ENCODE measurements at places on chromosomes 1 and 21. TPM values are rescaled to one million over a fixed set of nuclear protein-coding genes. Genes with fewer than 3 reads are reported as not detected.

UBL4B gene
- total RNA-seq: not detected

RTCA gene
- total RNA-seq: 26.6 TPM

HES4 gene
- 47.5 TPM for total RNA-seq

LRRC38 gene
- total RNA-seq: not detected

SLC27A3 gene
- total RNA-seq: 54.5 TPM

DNA sequence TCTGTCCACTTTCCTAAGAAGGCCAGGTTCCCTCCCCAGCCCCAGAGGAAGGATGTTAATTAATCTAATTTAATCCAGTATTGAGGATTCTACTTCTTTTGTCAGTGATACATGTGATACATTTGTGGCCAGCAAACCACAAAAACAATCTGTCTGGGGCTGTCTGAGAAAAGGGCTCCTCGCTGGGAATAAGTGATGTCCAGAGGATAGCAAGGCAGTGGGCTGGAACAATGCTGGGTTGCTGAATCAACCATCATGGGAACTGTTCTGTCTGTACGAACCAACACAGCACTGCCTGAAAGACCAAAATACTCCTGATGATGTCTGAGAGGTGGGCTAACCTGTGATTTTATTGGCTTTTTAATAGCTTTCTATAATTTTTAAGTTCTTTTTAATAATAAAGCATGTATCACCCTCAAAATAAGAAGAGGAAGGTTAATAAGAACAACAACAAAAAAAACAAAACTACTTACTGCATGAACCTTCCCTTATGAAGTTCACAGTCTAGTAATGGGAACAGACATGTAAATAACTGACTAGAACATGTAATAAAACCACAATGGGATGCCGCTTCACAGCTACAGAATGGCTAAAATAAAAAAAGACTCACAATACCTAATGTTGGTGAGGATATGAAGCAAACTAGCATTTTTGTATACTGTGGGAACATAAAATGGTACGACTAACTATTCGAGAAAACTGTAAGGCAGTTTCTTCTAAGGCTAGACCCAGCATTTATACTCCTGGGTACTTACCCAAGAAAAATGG, 11.4 kb upstream of the ADAR start:
- no peaks in the 10 kb centered on the region for H3K4me1 ChIP-seq
- H3K36me3 ChIP-seq: peaks cover under 1% of the 10 kb centered on the region
- H3K4me3 ChIP-seq: no peak overlapping the region

- H3K4me3 ChIP-seq: peak overlapping the region; percentile 48
- no peaks in the 10 kb centered on the region for H3K27me3 ChIP-seq
- no peaks in the 10 kb centered on the region for H3K36me3 ChIP-seq
- peaks cover 6% of the 10 kb centered on the region for H3K4me1 ChIP-seq
- no peak for DNase-seq
Measured at GRCh38 chr1:40161888-40162397, 756 bp downstream of the RLF start.

- H3K27me3 ChIP-seq: no peaks in the 10 kb centered on the region
- no peak overlapping the region for H3K27ac ChIP-seq
- no peak for DNase-seq
- no peaks in the 10 kb centered on the region for H3K36me3 ChIP-seq
Measured at GRCh38 chr21:31530897-31531705, 128.4 kb upstream of the SOD1 start.

All from aorta (tissue), 5 donors.